Naive thymus-derived CD4-positive, alpha-beta T cell (primary cell): ENCODE measurements at places on chromosomes 11 and 22.

GRCh38 chr22:27783436-27784119 lies 18.0 kb downstream of the MN1 start:
- DNase-seq = no peak

DNA sequence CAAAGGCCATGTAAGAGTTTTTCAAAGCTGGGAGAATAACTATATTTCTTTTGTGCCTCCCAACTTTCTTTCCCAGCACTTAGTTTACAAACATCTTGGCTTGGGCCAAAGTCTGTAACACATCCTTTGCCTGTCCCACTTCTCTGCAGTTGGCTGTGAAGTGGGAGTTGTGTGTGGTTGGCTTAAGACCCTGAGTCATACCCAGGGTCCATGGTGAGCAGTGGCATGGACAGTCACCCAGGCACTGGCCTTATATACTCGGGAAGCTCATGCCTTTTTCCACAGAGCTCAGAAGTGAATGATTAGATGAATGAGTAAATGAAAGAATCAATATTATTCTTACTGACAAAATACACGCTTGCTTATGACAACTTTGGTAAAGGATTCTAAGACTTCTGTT lies 231.4 kb downstream of the BLID start:
- DNase-seq = no peak

- no peak for DNase-seq
Measured at GRCh38 chr22:23847310-23847920, 8.6 kb upstream of the DERL3 start.

GRCh38 chr11:113873236-113873626 lies 2.1 kb downstream of the USP28 start:
- DNase-seq = no peak

DNA sequence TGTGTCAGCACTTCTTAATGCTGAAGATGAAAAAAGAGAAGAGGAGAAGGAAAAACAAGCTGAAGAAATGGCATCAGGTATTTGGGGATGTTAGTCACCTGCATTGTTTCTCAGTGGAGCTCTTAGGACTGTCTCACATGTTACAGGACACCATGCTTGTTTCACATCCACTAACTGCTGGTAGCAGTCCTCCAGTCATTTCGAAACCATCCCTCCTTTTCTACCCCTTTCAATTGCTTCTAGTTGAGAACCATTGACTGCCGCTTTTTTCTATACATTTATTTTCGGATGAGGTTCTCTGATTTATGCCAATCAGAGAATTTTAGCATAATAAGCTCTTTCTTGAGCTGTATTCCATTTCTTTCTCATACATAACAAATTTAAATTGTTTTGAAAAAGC lies 21.5 kb downstream of the BIRC2 start:
- DNase-seq = no peak

- DNase-seq = no peak
Measured at GRCh38 chr11:105232021-105232420, 92.5 kb upstream of the CARD18 start.

- no peak for DNase-seq
Measured at GRCh38 chr11:109350091-109350490, 71.9 kb upstream of the C11orf87 start.

GRCh38 chr11:94544646-94545263 lies 1.0 kb downstream of the FUT4 start:
- DNase-seq = no peak

DNA sequence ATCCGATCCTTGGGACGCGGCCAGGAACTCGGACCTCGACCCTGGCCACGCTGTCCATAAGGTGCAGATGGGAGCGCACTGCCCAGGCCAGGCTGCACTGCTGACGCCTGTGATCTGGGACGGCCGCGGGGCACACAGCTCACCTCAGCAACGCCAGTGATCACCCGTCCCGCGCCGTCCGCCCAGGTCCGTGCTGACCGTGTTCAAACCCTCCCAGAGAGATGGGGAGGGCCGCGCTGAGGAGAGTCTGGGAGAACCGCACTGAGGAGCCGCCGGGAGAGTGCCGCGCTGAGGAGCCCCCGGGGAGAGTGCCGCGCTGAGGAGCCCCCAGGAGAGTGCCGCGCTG lies 636 bp downstream of the KCNQ1OT1 start:
- peak; percentile 11 for DNase-seq

- DNase-seq = no peak
Measured at GRCh38 chr11:40188848-40189247, 1270.6 kb downstream of the LRRC4C start.

DNA sequence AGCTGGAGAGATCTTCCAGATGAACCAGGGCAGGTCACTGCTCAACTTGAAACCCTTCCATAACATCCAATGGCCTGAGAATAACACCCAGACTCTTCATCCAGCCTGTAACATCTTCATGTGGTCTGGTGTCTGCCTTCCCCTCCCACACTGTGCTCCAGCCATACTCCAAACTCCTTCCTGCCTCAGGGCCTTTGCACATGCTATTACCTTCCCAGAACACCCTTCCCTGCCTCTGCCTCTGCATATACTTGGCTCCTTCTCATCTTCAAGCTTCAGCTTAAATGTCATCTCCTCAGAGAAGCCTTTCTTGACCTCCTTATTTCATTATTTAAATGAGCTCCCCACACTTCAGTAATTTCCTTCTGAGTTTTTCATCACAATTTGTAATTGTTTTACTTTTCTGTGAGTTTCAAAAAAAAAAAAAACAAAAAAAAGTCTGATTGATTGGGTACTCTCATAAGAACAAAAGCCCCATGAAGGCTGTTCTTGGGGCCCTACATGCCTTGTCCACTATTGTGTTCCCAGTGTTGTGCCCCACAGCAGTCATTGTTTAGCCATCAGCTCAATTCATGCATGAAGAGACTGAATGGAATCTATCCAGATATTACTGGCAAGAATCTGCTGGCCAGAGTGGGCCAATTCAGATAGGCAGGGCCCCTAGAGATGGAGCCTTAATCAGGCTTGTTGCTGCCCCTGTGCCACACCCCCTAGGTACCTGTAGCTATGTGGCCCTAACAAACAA lies 22.1 kb downstream of the LMO1 start:
- no peak for DNase-seq

- DNase-seq = no peak
Measured at GRCh38 chr22:24925586-24926427, 20.7 kb downstream of the LHFPL7 start.

- no peak for DNase-seq
Measured at GRCh38 chr11:103953797-103954486, 82.5 kb upstream of the DDI1 start.

DNA sequence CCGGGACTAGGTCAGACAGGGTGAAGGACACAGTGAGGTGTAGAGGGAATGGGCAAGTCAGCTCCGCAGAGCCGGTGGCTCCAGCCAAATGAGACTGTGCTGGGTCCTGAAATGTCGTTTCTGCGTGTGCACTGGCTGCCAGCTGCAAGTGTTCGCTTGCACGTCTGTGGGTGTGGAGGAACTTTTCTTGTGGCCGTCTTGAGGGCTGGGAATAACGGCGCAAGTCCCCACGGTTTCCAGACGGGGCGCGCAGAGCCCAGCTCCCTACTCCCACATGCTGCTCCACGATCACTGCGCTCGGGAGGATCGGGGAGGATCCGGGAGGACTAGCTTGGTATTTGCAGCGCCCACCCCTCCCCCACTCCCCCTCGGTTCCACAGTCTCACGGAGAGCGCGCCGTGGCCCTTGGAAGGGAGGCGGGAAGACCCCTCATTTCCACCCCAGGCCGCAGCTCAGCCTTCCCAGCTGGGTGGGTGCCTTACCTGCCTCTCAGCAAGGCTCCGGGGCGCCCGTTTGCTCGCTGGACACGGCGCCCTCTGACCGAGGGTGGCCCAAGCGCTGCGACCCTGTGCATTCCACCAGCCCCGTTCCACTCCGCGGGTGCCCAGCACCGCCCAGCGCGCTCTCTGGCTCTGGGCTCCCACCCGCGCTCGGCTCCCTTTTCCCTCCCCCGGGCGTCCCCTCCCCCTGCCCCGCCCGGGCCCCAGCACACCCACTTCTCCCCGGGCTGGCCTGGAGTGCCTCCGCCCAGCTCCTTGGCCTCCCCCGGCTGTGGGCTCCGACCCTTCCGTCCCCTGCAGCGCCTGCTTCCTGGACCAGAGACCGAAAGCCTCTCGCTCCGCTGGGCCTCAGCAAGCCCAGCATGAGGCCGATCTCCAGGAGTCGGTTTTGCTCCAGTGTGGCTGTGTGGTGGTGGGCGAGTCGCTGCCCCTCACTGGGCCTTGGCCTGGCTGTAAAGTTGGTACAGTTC lies at the start of gene KCNE3:
Gene KCNE3 (minus strand): TSS at position 634 of the 970 bp plus-strand sequence. CDS start 9,986 bp downstream, outside the sequence.
- no peak for DNase-seq

DNA sequence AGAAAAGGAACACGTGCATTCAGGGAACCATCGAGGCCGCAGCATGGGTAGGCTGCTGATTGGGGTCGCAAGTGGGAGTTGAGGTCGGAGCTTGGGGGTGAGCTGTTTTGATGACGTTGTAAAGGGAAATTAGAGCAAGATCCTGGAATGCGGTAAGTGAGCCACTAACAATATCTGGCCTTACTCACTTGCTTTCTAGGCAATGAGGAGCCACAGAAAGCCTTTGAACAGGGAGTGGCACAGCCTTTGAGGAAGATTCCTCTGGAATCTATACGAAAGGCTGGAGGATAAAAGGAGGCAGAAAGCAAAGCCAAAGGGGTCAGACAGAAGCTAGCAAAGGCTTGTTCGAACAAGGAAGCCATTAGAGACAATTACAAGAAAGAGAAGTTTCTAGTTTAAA lies 197.5 kb downstream of the LARGE1 start:
- no peak for DNase-seq

GRCh38 chr11:14150878-14151277 lies 188.4 kb downstream of the SPON1 start:
- no peak for DNase-seq

- DNase-seq = no peak
Measured at GRCh38 chr11:111272420-111272819, 25.9 kb upstream of the POU2AF3 start.

DNA sequence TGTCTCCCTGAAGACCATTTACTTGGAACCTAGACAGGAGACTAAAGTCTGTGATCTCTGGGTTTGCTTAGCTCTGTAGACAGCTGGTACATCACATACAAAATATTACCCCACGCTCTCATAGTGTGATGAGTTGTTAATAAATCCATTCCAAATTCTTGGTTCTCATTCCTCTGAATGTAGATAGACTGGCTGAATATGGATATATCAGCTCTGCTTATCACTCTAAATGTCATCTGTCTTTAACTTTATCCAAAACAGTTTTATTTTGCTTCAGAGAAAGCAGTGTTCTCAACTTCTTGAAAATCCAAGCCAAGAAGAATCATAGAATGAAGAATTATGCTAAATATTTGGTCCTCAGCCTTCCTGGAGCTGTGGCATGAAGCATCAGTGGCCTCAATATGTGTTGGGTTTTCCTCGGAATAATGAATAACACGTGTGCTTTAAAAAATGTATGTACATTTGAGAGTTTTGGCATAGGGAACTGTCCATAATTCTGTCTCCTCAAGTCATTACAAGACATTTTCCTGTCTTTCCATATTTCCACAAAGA lies 10.5 kb upstream of the LDLRAD3 start:
- no peak for DNase-seq

- DNase-seq = no peak
Measured at GRCh38 chr22:17774206-17774925, at the start of gene BID. TSS of gene BID (minus strand) at chr22:17774469. CDS start at chr22:17750116, 24,353 bp downstream.

DNA sequence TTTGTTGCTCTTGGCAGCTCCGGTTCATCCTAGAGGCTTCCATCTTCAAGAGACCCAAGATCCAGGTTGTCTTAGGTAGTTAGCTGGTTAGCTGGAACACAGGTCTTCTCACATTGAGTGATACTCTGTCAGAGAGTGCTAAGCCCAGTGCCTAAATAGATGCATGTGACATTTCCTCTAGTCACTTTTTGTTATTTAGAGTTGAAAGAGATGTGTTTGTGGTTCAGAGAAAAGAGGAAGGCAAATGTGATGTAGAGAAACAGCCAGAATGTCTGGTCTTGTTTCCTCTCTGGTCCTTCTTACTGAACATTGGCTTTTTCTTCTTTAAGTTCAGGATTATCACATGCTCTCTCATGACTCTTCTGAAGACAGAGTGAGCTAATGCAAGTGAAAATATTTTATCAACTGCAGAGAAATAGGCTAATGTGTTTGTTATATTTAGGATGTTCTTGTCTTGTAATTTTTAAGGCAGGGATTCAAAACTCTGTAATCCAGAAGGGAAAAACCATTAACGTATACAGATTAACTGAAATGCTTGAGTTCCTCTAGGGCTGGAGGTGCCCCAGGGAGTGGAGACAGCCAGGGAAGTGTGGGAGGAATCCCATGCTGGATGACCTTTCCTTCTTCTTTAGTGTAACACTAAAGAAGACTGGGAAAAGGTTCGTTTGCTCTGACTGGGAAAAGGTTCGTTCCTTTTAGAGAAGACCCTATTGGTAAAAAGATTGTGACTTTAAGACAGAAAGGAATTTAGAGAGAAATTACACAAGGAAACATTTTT lies 75.4 kb downstream of the SWAP70 start:
- no peak for DNase-seq

DNA sequence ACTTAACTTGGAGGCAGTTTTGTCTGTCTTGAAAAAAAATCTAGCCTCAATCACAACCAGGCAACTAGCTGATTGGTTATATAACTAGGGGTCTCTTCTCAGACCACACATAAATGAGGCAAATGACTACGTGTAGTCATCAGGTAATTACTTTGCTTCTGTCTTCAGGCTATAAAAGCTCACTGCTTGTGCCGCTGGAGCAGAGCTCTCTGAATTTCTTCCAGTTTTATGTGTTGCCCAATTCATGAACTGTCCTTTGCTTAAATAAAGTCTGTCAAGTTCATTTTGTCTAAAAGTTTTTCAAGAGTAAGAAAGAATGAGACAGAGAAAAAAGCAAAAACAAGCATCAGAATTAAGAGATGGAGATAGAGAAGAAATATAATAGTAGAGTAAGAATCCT lies 93.4 kb downstream of the MUC15 start:
- no peak for DNase-seq

DNA sequence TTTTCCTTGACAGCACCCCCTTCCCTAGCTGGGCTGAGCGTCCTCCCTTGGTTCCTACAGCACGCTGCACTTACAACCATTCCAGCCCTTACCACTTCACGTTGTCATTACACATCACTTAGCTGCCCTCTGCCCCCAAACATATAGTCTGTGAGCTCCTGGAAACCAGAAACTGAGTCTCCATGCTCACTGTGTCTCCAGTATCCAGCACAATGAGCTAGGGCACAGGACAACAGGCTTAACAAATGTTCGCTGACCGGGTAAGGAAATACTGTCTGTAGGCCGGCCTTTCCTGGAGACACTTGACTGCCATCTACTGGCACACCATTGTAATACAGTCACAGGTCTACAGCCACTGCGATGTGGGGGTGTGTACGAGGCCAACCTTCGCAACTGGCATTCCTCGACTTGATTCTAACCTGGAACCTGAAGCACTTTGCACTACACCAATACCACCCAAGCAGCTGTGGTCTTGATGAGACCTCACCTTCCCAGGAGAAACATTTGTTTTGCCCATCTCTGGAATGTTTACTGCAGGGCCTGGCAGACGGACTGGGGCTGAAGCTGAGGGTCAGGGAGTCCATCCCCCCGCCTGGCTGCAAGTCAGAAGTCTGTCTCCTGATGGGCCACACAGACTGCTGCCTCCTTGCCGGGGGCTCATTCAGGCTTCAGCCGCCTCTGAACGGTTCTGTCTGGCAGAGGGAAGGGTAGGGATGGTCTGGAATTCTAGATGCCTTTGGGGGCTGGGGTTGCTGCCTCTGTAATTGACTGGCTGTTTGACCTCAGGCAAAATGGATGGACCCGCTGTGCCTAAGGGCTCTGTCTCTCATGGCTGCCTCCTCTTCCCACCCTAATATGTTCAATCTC lies 72.0 kb downstream of the SYN3 start:
- DNase-seq = peak; percentile 35
